Keratinocyte (primary cell): ENCODE measurements at places on chromosomes 6 and 20.
A peak's percentile ranks its signal among the peaks of the same experiment; 100 is the strongest.

DNA sequence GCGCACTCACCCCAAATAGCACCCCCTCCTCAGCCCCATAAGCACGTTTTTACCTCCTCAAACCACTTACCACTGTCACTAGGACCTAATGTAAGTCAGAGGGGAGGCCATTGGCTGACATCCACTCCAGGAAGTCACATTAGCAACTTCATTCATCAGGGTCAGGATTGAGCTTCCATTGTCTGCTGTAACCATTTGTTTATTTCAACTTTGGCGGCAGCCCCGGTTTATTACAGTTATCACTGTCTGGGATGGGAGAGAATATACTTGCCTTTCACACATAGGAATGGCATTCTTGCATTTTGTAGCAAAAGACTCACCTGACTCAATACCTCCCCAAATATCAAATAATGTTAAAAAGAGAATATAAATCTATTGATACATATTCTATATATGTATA, 38.3 kb downstream of the MAFB start:
- DNase-seq, result no peak

DNA sequence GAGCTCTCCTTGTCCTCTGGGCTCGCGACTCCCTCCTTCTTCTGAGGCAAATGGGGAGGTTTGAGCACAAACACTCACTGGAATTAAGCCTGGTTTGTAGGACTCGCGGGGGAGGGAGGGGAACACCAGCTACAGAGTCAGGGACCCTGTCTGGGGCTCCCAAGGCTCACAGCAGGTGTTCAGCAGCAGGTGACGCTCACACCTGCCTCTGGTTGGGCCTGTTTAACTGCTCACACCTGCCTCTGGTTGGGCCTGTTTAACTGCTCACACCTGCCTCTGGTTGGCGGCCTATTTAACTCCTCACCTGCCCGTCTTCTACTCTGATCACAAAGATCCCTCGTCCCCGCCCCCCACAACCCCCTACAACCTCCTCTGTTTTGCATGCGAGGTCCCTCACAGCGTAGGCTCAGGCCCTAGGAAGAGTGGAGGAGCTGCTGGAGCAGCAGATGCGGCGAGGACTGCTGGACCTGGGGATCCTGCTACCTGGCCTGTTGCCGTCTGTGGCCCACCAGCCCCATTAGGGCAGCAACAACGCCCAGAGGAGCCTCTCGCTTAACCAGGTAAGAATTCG, 181.9 kb downstream of the ERMARD start:
- no peak for DNase-seq

DNA sequence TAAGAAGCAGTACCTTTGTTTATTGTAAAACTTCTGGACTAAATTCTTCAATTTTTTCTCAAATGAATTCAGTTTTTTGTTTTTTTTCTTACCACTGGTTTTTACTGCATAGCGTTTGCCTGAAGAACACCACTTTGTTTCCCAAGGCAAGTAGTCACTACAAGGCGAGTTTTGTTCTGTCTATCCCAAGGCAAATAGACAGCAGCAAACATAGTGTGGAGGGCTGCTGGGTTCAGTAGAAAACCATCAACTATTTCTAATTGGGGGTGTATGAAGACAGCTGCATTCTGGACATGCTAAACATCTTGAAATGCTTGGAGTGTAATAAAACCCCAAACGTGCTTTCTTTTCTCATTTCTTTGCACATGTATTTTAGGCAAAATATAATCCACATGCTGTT, 197.4 kb downstream of the ESR1 start:
- no peak for DNase-seq

DNA sequence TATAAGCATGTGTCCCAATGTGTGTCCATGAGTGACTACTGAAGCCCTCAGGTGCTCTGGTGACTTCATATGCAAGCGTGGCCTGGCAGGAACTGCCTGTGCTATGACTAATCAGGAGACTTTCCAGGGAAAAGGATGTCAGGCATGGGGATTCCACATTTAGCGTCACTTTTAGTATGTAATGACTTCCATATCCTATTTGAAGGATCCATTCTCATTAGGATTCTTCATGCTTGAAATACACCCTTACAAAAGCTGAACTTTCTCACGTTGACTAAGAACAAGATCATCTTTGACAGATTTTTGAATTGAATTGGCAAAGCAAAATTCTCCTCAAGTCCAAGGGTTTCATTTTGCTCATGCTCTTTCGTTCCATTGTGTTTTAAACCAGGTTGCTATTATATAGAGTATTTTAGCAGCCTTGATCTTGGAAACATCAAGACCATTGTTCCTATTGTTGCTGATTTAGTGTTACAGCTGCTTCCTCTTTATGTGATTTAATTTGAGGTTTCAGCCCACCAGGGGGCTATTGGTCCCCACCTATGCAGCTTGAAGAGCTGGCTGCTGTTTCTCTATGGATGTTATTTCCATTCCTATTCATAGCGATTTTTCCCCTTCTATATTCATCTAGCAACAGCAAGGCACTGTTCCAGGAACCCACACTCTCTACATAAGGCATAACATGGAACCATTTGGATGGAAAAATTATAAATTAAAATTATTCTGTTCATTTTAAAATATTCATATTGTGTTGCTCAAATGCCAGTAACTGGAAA, 418.6 kb downstream of the CDKAL1 start:
- DNase-seq, result peak; percentile 45

- DNase-seq, result no peak
These were observed 102.6 kb upstream of the GJE1 start for GRCh38 chr6:142030115-142030619.

DNA sequence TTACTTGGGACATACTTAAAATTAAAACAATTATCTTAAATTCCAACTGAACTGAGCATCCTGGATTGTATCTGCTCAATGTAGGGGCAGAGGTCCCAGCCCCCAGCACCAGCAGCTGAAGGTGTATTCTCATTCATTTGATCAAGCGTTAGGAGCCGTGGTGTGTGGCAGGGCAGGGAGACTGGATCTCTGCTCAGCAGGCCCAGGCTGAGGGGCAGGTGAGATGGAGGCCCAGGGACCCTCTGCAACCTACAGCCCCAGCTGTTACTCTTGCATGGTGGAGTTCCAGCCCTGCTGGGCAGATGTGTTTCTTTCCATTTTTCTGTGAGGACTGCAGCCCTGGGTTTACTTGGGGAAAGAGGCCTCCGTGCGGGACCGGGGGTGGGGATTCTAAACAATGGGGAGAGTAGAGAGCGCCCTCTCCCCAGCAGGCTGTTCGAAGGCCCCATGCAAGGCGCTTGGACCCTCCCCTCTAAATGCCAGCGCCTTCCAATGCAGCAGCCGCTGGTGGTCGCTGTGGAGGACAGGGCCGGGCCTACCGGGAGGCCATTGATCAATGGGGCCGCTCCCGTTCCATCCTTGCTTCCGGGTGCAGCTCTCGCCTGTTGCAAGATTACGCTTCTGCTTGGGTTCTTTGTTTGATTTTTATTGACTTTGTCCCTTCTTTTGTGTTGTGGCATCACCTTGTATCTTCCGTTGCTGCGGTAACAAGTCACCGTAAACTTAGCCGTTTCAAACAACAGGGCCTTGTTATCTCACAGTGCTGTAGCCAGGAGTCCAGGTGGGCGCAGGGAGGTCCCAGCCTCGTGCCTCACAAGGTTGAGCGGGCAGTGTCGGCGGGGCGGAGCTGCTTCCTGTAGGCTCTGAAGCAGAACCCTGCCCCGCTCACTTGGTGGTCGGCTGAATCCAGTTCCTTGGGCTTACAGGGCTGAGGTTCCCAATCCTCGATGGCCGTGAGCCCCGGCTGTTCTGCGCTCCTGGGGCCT, 134.8 kb upstream of the PHACTR3 start:
- no peak for DNase-seq

DNA sequence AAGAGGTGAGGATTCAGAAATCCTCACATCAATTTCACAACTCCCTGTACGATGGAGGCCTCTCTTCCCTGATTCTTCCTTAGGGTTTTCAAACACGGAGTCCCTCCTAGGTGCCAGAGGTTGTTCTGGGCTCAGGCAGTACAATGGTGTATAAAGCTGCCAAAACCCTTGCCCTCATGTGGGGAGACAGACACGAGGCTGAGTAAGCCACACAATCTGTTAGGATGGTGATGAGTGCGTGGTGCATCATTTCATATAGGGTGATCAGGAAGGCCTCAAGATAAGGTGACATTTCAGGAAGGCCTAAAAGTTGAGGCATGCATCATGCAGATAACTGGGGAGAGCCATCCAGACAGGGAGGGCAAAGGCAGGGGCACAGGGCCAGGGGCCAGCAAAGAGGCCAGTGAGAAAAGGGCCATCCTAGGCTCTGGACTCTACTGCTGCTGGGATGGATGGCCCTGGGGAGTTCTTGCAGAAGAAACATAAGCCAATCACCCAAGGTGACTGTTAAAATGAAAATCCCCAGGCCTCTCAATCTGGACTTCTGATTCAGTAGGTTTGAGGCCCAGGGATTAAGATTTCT, 186.5 kb downstream of the PRKN start:
- DNase-seq, result no peak

DNA sequence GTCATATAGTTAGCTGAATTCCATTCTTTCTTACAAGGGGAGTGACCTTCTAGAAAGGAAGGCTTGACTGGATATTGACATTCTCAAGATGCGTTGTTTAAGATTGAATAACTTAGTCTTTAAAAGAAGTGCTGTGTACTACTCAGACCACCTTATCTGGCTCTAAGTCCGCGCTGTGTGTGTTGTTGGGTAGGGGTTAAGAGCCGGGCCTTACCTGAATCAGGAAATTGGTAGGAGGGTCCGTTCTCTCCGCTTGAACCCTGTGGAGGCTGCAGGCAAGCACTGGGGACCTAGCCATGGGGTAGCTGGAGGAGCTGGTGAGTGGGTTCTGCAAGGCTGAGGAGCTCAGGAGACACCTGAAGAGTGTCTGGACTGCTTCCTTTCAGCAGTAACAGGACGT, 9.0 kb upstream of the SCML4 start:
- no peak for DNase-seq

GRCh38 chr6:90361174-90361573, 64.5 kb upstream of the BACH2 start:
- no peak for DNase-seq

DNA sequence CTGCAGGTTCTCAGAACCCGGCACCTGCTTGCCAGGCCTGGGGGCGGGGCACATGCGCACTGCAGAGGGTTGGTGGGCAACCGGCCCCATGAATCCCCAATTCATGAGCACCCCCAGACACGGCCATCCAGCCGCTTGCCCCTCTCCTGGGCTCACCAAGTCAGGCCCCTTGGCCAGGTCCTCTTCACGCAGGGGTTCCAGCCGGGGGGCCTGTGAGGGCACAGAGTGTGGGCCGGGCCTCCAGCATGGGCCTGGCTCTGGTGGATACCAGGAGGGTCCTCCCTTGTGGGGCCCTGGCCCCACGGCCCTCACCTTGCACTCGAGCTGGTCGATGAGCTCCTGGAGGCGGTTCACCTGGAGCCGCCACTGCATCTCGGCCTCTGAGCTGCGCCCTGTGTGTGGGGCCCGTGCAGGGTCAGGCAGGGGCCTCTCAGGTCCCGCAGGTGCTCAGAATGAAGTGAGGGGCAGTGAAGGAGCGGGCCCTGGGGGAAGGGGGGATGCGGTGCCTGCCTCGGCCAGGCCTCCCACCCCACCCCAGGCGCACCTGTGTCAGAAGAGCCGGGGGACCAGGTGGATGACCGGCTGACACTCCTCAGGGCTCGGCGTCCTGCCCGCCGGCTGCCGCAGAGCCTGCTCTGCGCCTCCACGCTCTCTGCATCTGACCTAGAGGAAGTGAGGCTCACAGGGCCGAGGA, 2.6 kb upstream of the C20orf144 start:
- no peak for DNase-seq

DNA sequence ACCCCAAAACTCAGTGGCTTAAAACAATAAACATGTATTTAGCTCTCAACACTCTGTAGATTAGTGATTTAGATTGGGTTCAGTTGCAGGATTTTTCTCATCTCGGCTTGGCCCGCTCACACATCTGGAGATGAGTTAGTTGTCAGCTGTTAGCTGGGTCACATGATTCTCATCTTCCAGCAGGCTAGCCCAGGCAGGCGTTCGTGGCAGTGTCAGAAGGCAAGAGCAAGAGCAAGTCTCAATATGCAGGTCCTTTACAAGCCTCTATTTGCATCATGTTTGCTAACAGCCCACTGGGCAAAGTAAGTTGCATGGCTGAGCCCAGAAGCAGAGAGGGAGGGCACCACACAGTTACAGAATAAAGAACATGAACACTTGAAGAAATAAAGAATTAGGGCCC, 83.6 kb upstream of the MYLIP start:
- no peak for DNase-seq

- peak; percentile 9 for DNase-seq
These were observed 107.1 kb downstream of the COL12A1 start for GRCh38 chr6:75098709-75099108.

DNA sequence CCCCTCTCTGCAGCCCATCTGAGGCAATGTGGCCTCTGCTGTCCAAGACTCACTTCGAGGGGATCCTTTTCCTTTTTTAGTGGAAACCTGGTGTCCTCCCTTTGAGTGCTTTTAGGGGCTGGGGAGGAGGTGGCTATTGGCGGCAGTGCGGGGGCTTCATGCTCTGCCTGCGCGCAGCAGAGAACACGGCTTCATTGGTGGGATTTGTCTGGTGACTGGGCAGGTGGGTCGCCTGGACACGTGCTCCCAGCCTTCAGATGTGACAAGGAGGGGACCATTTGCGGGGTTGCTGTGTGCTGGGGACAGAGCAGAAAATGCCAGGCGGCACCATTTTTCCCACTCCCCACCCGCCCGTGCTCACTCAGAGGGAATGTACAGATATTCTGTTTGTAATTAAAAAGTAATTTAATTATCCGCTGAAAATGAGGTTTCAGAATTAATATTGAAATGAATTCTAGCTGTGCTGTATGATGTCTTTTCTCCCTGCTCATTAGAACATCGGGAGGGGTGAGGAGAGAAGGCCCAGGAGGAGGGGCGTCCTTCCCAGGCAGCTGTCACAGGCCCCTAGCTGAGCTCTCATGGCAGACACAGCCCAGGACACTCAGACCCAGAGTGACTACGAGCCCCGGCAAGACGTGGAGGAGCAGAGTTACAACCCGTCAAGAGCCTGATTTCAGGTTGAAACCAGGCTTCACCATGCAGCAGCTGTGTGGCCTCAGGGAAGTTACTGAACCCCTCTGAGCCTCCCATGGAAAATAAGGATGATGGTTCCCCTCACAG, 417.2 kb upstream of the SULF2 start:
- DNase-seq, result no peak

GRCh38 chr20:63582382-63583063, 8.5 kb upstream of the HELZ2 start:
- DNase-seq, result no peak

DNA sequence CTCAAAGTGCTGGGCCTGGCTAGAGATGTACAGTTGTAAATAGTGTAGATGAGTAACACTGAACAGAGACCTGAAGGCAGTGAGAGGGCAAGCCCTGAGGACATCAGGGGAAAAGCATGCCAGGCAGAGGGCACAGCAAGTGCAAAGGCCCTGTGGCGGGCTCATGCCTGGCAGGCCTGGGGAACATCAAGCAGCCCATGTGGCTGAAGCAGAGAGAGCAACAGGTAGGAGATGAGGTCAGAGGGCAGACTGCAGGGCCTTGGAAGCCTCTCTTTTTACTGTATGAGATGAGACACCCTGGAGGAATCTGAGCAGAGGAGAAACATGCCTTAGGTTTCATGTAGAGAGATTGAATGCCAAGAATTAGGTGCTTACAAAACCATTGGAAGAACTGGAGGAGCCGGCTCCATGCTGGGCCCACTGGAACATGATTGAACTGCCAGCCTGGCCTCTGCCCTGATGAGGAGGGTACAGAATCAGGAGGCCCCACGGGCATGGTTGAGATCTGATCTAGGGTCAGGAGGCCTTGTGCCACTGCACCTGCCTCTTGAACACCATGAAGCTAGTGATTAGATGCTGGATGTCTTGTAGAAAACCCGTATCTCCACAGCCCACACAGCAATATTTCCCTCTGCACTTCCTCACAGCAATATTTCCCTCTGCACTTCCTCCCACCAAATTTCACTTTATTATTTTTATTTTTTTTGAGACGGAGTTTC, 5.9 kb upstream of the HMGA1 start:
- no peak for DNase-seq
